ENCODE measurements at places on chromosomes 12 and 14.

- DNase-seq, result no peak
Measured at GRCh38 chr12:66331814-66332213, 29.5 kb downstream of the HELB start.

GRCh38 chr12:65894088-65894487 is 69.8 kb downstream of the HMGA2 start:
- no peak for DNase-seq

DNA sequence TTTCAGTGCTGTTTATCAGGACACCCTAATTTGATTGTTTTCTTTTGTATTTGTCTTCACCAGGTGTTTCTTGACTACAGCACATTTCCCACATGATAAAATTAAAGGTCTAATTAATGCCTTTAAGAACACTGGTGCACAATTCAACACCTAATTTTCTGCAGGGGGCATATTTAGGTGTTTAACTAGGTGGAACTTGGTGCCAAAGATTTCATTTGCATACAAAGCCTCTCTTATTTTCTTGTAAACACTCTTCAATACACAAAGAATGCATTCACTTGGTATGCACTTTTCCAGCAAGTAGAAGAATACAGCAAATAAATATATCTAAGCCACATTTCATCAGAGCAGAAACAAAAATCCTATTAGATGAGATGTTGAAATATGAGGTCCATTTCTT is 646.2 kb upstream of the FOXG1 start:
- DNase-seq, result no peak

DNA sequence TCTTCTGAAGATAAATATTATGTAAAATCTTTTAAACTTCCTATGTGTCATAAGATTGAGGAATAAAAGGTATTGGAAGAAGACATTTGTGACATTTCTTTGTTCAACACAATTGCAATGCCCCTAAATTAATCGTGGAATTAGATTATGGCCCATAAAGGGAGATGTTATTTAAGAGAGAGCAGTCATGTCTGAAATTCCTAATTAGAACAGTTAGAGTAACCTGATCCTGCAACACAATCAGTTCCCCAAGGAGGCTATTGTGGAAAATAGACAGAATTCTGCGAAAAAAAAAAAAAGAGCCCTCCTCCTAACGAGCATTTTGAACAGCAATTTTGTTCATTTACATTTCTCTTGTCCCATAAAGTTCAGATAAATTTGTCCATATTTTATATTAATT is 339.5 kb downstream of the PAWR start:
- DNase-seq, result no peak

DNA sequence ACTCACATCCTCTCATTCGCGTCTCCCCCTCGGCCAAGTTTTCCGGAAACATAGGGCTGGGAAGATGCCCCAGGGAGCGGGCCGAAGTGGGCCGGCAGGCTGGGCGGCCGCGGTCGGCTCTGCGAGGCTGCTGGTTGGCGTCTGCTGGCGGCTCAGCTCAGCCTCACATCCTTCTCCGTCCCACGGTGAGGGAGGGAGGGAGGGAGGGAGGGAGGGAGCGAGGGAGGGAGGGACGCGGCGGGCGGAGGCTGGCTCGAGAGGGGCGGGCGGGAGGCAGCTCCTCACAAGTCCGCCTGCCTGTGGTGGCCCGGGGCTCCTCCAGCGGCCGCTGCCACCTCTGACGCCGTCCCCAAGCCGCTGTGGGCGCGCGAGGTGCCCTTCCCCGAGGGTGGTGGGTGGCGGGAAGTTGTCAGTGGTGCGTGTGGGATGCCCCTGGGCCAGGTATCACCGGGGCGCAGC is 93.8 kb downstream of the RFLNA start:
- peak; percentile 11 for DNase-seq

GRCh38 chr12:89655841-89656240 is 52.8 kb downstream of the ATP2B1 start:
- DNase-seq, result no peak

DNA sequence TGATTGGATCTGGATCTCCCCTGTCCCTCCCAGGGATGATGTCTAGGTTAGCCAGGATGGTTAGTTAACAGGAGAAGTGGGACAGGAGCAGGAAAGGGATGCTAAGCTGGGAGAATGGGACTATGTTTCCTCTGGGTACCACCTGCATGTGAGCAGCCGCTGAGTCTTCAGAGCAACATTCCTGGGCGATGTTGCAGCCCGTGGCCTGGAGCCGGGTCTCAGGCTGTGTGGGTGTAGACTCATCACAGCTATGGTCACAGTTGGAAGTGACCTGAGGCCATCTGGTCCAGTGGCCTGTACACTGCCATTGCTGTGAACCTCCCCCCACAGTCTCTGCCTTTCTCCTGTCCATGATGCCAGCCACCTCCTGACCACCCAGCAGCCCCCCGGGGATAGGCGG is 422.6 kb downstream of the DPF3 start:
- DNase-seq, result no peak

GRCh38 chr14:99333841-99334635 is 62.0 kb upstream of the BCL11B start:
- no peak for DNase-seq
